ENCODE measurements at places on chromosomes 7 and 10.

- no peak for DNase-seq
These were observed 69.3 kb downstream of the MTERF1 start for GRCh38 chr7:91811236-91811635.

DNA sequence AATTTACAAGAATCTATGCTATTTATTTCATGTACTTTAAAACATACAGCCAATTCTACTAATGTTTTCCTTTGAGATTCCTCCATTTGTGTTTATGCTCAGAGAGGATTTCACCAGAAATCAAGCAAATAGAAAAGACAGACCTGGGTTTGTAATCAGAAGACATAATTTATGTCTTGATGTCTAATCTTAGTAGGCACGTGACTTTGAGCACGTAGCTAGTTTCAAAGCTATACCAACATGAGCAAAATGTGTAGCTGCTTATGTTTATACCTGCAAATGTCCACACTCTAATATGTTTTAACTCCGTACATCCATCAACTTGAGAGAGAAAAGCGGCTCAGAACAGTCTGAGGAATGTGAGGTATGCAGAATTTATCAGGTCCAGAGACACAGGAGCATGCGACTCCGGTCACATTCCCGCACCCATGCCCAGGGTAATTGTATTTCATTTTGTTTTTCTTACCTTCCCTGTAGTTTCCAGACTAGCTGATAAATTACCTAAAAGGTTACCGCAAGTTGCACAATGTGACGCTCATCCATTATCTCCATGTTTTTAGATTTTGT lies 40.0 kb downstream of the SVOPL start:
- DNase-seq, result no peak

- no peak for DNase-seq
These were observed 8.0 kb upstream of the KCNIP2 start for GRCh38 chr10:101851411-101852116.

DNA sequence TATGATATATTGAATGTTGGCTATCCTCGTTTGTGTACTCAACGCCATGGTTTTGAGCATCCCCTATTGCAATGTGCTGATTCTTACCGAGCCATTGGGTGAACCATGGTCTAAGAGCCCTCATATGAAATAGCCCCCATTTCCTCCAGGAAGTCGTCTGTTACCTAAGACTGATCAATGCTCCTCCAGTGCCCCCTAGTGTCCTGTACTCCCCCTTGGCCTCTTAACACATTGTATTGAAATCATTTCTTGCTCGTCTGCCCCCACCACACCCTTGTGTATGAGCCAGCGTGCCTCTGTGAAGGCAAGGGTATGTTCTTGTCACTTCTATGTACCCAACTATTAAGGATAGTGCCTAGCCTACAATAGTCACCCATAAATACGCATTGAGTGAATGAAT lies 11.2 kb upstream of the SLC35B4 start:
- peak; percentile 30 for DNase-seq

DNA sequence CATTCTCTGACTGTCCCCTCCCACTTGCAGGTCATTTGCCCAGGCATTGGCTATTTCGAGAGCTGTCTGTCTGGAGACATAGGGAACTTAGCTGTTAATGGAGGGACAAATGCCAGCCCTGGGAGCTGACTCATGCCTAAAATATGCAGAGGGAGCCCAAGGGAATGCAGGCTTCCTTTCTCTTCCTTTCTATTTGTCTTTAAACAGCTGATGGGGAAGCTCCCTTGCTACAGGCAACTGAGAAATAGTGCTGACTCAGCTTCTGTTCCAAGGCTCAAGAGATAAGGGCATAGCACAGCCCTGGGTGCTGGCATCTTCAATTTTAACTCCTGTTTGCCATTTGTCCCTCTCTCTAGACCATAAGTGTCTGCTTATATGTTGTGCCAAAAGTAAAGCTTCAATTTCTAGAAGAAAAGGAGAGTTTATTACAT lies 82.7 kb upstream of the C1GALT1 start:
- peak; percentile 85 for DNase-seq

Measured in body of pancreas (tissue), 4 donors.